ENCODE measurements at places on chromosomes 6 and 20.

GRCh38 chr6:87333033-87333432 lies 4.0 kb upstream of the GJB7 start:
- peak; percentile 72 for DNase-seq

DNA sequence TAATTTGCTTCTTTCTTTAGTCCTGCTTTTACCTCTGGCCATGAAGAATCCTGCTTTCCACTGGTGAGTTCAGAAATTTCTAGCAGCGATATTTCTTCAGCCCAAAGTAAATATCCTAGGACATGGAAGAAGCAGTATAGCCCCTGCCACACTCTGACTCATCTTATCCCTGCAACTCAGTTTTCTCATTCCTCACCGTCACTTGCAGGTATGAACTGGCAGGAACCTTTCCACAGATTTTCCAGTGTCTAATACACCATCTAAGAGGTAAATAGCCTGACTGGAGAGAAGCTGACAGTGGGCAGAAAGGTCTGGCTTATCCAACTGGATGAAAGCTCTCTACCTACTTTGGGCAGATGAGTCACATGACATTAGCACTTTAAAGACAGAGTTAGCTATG lies 816.7 kb upstream of the FLRT3 start:
- no peak for DNase-seq

GRCh38 chr20:57069442-57069841 lies 197.0 kb downstream of the BMP7 start:
- no peak for DNase-seq

DNA sequence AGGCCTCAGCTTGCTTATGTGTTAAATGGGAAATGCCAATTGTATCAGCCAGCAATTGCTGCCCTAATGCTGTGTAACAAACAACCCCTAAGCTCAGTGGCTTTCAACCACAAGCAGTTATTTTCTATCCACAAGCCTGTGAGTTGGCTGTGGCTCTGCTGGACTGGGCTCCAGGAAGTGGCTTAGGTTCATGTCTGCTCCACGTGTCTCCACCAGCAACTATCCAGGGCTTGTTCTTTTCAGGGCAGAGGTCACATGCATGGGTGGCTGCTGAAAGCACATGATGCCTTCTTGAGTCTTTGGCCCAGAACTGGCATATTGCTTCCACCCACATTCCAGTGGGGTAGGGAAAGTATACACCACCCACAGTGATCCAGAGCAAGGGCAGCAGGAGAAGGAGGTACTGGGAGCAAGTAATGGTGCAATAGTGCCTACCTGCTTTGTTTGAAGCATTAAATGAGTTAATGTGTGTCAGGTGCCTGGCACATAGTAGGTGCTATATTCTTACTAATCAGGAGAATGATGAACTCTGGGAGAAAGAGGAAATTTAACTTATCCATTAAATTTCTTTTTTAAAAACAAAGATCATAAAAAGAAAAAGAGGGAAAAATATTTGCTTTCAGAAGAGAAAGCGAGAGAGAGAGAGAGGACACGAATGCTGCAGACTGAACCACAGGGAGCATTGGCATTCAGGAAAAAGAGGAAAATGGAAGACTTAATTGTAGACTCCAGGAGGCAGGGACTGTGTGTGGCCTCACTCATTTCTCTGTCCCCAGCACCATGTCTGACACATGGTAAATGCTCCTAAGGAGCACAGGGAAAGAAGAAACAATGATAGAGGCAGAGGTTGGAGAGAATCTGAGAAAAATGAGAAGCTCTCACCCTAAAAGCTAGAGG lies 25.2 kb upstream of the RNF24 start:
- no peak for DNase-seq

DNA sequence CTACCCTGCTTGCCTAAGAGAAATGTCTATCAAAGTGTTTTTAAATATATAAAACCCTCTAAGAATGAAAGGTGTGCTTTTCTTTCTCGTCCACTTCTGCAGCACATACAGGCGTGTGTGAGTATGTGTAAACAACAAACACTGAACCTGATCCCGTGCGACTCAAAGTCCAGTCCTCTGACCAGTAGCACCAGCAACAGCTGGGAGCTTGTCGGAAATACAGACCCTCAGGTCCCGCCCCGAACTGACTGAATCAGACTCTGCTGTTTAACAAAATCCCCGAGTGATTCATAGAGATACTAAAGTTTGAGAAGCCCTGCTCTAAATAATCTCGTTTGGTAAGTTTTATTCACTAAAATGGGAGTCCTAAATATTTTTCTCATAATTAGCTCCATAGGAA lies 208.0 kb upstream of the KCNQ5 start:
- no peak for DNase-seq

DNA sequence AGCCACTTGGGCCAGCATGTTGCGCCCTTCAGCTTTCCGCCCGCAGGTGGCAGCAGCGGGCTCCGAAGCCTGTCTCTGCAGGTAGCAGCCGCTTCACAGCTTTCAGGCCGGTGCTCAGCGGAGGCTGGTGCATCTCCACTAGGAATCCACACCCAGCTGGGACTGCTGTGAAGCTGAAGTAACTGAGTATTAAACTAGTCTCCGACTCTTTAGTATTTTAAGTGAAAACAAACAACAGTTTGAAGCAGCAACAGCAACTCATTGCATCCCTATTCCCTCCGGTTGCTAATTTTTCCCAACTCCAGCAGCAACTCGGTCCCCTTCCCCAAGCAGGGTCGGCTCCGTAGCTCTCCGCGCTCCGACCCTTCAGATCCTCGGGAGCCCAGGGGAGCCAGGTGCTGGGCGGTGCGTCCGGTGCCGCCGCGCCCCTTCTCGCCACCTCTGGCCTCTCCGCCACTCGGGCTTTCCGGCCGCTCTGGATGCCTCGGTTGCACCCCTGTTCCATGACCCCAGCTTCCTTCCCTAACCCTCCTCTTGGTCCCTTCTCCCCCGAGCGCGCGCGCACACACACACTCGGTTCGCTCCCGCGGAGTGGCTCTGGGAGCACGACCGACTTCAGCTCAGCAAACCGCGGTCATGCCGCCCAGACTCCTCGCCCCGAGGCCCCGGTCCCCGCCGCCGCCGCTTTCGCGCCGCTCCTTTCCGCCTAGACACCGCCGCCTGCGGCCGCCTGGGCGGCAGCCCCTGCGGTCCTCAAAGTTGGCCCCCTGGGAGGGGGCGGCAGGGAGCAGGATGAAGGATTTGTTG lies 765 bp upstream of the NKAIN2 start:
- peak; percentile 91 for DNase-seq

DNA sequence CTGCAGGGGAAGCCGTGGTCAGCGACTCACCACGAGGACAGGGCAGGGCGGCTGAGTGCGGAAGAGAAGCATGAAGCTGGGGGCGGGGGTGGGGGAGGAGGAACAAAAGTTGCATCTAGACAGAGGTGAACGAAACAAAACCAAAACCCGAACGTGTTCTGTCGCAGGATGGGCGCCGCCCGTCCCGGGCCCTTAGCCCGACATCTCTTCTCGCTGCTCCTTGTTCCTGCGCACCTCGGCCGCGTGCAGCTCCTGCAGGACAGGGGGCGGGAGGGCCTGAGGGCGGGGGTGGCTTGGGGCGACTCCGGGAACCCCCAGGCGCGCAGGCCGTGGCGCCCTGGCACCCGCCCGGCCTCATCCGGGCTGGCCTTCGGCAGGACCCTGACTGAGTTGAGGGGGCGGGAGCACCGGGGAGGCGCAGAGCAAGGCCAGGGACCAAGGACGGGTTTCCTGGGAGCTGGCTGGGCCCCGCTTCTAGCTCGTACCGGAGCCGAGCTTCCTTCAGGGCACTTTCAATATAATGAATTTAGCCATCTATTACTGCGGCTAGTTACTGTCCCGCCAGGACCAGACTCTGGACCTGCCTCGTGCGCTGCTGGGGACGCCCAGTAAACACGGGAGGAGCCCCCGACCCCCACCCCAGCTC lies 12.0 kb downstream of the STMN3 start:
- peak; percentile 56 for DNase-seq

DNA sequence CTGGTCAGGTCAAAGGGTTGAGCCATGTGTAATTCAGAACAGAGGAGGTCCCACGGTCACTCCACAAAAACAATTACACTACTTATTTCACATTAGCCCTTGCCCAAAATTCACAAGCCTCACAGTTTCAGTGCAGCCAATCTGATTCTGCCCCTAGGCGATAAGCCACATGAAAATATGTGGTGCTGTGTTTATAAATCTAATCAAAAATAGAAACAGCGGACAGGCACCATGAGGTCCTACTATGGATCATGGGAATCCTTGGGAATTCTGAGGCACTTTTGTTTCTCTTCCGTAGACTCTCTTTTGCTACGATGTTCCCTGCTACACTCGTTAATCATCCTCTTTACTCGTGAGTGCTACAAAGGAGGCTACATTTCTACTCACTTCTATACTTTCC lies 476.1 kb downstream of the TFAP2A start:
- DNase-seq, result no peak

DNA sequence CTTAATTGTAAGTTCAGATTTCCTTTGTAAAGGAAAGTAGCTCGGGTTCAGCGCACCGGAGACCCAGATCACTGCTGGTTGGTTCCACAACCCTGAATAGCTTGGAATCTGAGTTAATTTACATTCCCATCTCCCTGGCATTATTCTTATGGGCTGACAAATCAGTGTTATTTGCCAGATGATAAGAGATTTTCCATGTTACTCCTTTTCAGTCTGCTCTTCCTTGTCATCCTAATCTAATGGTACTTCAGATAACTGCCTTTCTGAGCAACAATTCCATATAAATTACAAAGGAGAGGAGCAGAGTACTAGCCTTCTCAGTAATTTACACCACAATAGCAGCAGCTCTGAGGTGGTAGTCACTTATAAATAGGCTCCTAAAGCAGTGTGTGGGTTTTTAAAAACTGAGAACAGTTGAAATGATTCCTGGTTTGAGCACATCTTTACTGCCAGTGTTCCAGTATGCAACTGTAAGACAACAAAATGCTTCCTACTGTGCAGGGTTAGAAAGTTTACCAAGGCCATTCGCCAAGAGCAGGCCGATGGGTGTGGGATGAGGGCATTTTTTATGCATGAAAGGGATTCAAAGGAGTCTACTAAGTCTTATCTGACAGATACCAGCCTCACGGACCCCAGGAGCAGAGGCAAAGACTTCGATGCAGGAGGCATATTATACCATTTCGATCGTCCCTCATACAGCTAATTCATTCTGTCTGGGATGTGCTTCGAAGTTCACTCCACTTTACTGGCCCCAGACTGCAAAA lies 89.7 kb downstream of the NDUFAF5 start:
- peak; percentile 85 for DNase-seq

DNA sequence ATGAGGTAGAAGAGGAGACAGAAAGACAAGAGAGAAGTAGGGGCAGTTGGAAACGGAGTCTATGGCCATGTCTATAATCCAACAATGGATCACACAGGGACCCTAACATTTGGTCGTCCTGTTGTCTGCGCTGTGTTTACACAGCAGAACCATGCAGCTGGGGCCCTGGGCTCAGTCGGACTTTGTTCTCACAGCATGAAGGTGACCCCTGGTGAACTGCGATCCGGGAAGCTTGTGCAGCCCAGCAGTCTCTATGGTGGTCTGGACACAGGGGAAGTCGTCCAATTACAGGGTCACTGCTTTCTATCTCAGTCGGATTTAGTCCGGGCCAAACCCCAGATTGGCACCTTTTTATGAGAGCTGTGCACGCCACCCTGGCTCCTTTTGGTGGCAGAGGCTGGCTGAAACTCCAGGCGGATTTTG lies 153.6 kb downstream of the FOXA2 start:
- no peak for DNase-seq

- DNase-seq, result no peak
Measured at GRCh38 chr6:7805078-7805849, 79.4 kb downstream of the BMP6 start.

GRCh38 chr6:135158397-135158796 lies 22.7 kb upstream of the MYB start:
- DNase-seq, result no peak

GRCh38 chr6:147434516-147434915 lies 74.0 kb upstream of the SAMD5 start:
- no peak for DNase-seq

DNA sequence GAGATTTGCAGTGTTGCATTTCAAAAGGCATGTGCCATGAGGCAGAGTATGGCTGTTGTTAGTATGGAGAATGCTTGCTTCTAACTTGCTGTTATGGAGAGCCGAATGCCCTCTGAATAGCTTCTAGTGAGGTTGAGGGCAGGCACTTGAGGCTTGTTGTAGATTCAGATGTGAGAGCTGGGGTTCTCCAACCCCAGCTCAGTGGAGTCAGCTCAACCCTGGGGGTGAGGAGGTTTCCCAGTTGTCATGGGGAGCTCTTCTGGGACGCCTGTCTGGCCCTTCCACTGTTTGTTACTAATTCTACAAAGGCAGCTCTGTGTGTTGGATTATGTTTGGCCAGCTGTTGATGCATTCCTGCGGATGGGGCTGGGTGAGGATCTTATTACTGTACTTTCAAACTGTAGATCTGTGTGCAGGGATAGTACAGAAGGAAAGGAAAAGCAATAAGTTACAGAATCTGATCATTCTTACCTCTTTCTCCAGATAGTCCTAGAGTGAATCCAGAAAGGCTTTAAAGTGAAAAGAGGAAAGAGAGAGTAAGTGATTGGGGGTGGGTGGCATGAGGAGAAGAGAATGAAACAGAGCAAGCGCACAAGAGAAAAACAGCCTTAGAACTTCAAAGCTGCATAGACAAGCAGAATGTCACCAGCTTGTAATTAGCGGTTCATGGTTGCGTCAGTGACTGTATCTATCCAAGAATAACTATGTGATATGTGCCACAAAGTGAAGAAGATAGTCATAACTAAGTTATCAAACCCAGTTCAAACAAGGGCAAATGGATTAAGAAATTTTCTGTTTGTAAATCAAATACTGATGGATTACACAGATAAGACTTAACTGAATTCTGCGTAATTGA lies 148.7 kb downstream of the PRL start:
- no peak for DNase-seq

DNA sequence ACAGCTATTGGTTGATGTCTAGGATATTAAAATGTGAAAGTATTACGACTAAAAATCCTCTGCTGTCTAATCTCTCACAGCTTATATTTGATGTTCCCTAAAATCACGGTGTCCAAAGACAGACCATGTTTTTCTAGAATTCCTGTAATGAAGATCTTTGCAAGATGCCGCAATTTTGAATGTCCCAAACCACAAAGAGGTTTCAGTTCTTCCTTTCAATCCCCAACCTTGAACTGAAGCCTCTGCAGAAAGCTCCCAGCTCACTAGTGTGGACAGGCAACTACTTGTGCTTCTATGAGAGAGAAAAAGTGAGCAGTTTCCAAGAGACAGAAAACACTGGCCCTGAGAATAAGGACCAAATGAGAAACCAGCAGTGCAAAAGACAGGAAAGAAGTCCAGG lies 370.1 kb downstream of the FOXA2 start:
- no peak for DNase-seq

DNA sequence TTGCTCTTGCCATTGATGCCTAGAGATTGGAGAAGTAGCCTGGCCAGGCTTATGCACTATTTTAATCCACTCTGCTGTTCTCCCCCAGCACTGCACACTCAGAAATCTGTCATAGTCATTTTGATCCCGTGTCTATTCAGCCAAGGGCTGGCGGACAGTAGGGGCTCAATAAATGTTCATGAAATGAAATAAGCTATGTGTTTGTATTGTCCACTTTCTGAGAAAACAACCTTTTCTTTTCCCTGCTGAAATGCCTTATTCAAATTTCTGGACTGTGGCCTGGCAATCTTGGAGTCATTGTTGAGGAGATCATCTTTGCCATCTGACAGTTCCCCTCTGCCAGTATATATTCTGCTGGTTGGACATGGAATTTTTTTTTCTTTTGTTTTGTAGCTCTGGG lies 550.4 kb upstream of the MAP3K7 start:
- no peak for DNase-seq

GRCh38 chr20:37317994-37318640 lies 27.8 kb upstream of the SRC start:
- no peak for DNase-seq

- no peak for DNase-seq
Measured at GRCh38 chr6:30914854-30915590, 984 bp downstream of the VARS2 start.
